ENCODE measurements at places on chromosomes 13 and 19.
A peak's percentile ranks its signal among the peaks of the same experiment; 100 is the strongest.

GRCh38 chr19:56947206-56947605, 106.7 kb upstream of the PEG3 start:
- no peak for DNase-seq

- DNase-seq = no peak
Observed at GRCh38 chr13:29858667-29859066, 8.2 kb upstream of the UBL3 start.

DNA sequence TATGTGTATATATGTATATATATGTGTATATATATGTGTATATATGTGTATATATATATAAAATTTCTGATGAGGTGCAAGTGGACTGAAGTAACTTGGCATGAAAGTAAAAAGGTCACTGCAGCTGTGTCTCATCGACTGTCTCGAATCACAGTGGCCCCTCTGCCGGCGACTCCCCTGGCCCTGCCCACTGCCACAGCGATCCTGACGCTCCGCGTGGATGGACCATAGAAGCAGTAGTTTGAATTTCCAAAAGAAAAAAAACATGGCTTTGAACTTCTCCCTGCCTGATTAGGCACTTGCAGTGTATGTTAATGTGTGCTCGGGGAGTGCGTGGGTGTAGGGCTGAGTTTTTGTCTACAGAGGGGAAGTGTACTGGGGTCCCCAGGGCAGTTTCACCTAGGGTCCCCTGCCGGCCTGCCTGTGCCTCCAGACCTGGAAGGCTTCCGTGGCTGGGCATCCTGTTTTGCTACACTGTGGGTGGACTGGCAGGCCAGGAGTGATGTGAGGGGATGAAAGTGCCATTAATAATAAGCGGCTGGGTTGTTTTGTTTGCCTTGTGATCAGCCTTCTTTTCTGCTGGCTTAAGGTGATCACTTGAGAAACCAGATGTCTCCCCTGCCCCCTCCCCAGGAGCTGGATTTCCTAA, 10.8 kb downstream of the ZIC5 start:
- no peak for DNase-seq

- no peak for DNase-seq
Observed at GRCh38 chr19:35337097-35337983, 8.4 kb downstream of the CD22 start.

GRCh38 chr19:12733369-12734214, 892 bp downstream of the TRIR start:
- no peak for DNase-seq

DNA sequence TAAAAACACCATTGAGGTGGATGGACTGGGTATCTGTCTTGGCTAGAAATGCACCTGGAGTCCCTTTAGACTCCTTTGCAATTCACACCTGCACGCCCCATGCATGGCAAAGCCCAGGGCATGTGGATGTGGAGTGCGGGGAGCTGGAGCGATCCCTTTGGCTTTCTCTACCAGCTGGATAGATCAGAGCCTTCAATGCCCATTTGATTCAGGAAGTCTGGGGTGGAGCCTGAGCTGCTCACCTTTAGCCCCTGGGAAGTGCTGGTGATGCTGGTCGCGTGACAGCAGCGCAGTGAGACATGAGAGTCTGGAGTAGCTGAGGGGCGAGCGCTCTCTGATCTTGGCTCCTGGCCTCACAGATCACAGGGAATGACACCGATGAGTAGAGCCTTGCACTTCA, 4.8 kb upstream of the ZNF536 start:
- no peak for DNase-seq

DNA sequence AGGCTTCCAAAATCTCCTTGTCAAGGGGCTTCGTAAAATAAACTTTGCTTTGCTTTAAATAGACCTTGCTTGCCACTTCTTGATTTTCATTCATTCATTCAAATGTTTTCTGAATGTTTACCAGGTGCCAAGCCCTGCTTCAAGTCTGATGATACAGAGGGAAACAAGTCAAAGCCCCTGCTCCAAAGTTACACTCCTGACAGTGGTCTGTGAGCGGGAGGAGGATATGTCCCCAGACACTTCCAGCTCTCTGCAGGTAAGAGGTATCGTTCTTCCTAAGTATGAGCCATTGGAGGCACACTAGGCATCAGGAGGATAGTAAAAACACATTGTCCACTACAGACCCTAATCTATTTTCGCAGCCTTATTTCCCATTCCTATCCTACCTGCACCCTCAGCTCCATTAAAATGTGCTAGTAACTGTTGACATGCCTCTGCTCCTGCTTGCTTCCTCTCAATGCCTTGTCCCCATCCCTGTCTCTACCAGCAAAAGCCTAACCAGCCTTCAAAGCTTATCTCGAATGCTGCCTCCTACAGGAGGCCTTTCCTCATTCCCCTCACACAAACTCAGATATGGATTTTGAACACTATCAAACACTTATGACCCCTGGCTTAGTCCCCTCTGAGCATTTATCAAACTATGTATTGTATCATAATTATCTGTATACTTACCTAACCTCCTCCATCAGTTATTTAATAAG, 6.2 kb upstream of the WBP4 start:
- DNase-seq = no peak

- DNase-seq = no peak
Observed at GRCh38 chr13:50993934-50994333, 84.3 kb downstream of the RNASEH2B start.

GRCh38 chr13:48536621-48537250, 3.9 kb upstream of the RCBTB2 start:
- no peak for DNase-seq

DNA sequence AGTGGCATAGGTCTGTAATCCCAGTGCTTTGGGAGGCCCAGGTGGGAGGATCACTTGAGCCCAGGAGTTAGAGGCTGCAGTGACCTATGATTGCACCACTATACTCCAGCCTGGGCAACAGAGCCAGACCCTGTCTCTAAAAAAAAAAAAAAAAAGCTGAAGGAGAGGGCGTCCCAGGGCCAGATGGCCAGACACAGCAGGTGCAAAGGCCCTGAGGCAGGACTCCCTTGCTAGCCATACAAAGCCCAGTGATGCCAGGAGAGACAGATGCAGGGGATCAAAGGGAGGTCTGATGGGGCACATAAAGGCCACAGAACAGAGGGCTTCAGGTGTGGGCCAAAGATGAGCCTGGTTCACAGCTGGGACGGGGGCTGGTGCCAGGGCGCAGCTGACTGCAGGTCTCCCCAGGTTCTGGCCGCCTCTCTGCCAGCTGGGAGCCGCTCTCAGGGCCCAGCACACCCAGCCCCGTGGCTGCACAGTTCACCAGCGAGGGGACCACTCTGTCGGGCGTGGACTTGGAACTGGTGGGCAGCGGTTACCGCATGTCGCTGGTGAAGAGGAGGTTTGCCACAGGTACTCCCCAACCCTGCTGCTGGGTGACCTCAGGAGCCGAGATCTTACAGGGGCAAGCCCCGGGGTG, 7.5 kb upstream of the B3GNT3 start:
- no peak for DNase-seq

- peak; percentile 25 for DNase-seq
Observed at GRCh38 chr19:18349524-18350128, 9.2 kb downstream of the PGPEP1 start.

- DNase-seq = no peak
Observed at GRCh38 chr13:49310251-49310650, 62.5 kb downstream of the CDADC1 start.

GRCh38 chr19:7923295-7924191, 2.4 kb downstream of the CTXN1 start:
- no peak for DNase-seq

- no peak for DNase-seq
Observed at GRCh38 chr19:48499316-48500090, 12.1 kb downstream of the LMTK3 start.

GRCh38 chr19:10501971-10502523, 1.1 kb downstream of the KEAP1 start:
- no peak for DNase-seq

DNA sequence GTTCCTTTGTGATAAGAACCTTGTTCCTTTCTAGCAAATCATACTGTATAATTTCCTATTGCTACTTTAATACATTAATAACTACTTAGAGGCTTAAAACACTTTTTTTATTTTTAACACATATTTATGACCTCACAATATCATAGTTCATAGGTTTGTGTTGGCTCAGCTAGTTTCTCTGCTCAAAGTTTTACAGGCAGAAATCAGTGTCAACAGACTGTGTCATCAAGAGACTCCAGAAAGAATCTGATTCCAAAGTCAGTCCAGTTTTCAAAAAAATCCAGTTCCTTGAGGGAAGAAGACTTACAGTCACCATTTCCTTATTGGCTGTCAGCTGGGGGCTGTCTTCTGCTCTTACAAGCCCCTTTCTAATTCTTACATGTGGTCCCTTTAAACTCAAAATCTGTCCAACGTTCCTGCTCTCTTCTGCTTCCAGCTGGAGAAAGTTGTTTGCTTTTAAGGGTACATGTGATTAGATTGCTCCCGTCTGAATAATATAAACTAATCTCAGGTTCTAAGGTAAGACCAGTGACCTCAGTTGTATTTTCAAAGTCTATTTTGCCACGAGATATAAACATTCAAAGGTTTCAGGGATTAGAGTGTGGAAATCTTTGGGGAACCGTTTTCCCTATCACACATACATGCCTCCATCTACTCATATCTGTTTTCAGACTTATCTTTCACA, 267.3 kb upstream of the SLITRK5 start:
- DNase-seq = no peak

GRCh38 chr13:51955281-51955771, 55.9 kb downstream of the ATP7B start:
- no peak for DNase-seq

- no peak for DNase-seq
Observed at GRCh38 chr13:48571126-48571913, 38.4 kb upstream of the RCBTB2 start.

DNA sequence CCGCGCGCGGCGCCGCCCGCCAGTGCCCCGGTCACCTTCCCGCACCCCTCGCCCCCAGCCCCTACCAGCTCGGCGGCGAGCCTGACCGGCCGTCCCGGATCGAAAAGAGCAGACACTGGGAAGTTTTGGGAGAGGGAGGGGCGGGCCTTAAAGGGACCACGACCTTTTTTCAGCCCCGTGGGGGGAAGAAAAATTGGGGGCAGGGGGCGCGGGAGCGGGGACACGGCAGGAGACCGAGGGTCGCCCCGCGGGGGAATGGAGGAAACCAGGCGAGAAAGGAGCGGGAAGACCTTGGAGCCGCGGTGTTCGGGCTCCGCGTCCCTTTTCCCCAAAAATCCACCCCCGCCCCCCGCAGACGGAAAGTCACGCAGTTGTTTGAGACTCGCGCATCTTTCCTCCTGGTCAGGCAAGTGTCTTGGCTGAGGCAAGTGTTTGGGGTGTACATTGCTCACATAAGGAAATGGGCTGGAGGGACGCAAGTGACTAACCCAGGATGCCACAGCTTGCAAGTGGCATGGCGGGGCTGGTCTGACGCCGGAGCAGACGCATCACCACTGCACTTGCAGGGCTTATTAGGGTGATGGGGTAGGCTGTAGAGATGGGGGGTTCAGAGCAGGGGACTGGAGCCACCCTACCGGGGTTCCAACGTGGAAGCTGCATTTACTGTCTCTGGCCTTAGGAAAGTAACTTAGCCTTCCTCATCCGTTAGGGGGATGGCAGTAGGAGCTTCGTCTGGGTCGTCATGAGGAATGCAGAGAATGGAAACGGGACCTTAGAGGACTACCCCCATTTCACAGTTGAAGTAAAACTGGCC, 2.7 kb upstream of the HNRNPL start:
- DNase-seq = peak; percentile 62

- no peak for DNase-seq
Observed at GRCh38 chr19:35937345-35938281, 1.4 kb downstream of the LRFN3 start.

DNA sequence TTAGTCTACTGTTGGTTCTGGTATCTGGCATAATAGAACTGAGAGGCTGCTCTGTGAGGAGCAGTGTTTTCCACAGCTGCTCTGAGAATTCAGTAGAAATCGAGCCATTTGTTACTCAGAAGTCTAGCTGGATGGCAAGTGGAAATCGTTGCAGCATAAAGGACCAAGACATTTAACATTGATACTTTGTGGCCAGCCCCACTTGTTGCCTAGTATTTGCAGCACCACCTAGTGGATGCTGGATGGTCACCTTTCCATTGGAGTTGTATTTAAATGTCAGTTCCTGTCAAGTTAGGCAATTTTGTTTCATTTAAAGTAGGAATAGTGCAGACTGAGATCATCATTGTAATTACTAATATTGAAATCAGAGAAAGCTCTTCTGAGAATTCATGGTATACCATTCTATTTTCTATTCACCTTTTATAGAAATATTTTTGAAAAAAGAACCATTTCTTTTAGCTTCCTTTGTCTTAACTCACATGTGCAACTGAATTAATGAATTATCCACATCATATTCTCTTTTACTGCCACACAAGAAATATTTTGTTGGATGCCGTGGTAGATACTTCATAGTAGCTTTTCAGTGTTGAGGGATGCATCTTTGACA, 64.6 kb downstream of the PDS5B start:
- peak; percentile 59 for DNase-seq

DNA sequence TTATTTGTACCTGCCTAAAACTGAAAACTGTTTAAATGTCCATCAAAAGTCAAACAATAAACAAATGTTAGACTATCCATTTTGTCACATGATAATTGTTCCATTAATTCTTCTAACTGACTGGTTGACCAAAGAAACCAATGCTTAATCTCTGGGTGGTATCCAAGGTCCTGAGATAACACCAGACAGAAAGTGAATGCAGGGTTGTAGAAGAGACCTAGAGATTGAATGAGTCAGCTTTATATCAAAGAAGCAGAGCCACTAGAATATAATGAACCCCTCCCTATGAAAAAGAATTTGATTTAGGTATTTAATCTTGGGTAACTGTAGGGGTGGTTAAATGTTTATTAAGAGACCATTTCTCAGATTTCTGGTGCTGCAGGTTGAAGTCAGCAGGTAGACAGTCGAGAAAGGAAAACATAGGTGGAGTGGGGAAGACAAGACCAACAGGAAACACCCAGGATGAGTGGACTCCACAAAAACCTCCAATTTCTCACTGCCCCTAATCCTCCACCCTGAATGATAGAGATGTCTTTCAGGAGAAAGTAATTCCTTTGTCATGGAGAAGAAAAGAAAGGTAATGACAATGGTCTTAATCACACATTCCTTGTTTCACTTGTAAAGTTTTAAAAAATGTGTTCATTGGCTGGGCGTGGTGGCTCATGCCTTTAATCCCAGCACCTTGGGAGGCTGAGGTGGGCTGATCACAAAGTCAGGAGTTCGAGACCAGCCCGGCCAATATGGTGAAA, 536.4 kb downstream of the IRS2 start:
- DNase-seq = no peak

DNA sequence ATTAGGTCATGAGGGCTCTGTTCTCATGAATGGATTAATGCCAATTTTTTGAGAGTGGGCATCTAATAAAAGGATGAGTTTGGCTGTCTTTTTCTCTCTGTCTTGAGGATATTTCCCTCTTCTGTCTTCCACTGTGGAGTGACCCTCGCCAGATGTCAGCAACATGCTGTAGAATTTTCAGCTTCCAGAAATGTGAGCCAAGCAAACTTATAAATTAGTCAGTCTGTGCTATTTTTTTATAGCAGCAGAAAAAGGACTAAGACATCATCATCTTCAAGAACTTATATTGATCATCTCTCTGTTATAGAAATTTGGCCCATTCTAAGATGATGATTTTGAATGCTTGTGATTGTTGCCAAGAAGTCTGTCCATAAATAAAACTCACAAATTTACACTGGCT, 431.4 kb downstream of the FGF9 start:
- DNase-seq = no peak
